ENCODE measurements at places on chromosomes 5 and 9.

- peak; percentile 40 for DNase-seq
Observed at GRCh38 chr9:21110708-21111576, 30.7 kb downstream of the IFNW1 start.

GRCh38 chr5:109167586-109167985 lies 242.2 kb downstream of the PJA2 start:
- no peak for DNase-seq

- no peak for DNase-seq
Observed at GRCh38 chr5:79636981-79637733, 24.9 kb downstream of the TENT2 start.

DNA sequence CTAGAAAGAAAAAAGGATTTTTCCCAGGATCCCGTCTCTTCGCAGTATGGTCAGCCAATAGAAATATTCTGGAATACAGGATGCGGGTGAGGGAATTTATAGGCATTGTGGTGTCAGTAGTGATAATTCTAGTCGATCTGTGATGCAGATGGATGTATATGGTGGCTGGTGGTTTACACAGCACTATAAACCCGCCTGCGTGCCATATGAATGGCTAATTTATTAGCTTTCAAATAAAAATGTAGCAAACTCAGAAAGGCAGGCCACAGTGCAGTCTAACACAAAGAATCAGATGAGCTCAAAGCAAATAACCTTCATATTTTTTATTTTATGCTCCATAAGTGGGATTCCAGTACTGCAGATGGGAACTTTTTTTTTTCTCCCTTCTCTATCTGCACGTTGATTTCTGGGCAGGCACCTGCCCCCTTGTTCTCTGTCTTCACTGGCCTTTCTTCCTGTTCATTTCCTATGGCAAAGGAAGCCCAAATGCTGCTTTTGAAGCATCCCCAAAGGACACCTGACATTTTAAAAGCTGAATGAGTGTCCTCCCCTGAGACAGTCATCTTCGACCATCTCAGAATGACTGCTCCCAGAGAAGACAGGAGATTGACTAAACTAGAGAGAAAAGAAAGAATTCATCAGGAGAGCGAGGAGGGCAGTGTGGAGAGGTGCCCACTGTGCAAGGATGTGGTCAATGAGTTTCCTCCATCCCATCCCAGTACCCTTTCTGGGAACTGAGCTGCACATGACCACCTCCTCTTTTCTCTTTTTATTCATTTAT lies 52.1 kb downstream of the SEMA6A start:
- no peak for DNase-seq

- DNase-seq, result peak; percentile 33
Observed at GRCh38 chr9:75889577-75889976, 896 bp upstream of the PCSK5 start.

DNA sequence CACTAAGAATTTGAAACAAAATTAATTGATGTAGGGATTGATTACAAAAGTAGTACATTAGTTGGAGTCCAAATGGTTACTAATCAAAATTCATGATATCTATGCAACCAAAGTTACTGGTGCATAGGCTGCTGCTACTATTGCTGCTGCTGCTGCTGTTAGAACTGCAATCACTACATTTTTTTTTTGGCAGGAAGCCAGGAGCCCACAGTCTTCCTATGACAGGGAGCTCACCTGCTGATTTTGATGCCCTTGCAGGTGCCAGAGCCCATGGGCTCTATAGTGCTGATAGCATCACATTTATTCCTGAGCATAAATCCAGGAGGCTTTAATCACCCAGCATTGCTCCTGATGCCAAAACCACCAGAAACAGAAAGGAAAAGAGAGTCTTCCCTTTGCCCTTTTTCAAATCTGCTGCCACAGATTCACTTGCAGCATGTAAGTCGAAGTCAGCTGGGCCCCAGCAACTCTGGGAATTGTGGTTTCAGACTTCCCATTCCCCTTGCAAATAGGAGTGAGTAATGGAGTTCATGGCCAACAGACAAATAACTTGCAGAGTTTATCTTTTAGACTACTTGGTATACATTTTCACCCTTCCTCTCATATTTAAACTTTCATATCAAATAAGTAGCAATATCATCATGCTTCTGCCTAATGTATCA lies 17.6 kb downstream of the SLCO6A1 start:
- DNase-seq, result no peak

GRCh38 chr9:117952581-117952980 lies 248.4 kb downstream of the TLR4 start:
- no peak for DNase-seq

DNA sequence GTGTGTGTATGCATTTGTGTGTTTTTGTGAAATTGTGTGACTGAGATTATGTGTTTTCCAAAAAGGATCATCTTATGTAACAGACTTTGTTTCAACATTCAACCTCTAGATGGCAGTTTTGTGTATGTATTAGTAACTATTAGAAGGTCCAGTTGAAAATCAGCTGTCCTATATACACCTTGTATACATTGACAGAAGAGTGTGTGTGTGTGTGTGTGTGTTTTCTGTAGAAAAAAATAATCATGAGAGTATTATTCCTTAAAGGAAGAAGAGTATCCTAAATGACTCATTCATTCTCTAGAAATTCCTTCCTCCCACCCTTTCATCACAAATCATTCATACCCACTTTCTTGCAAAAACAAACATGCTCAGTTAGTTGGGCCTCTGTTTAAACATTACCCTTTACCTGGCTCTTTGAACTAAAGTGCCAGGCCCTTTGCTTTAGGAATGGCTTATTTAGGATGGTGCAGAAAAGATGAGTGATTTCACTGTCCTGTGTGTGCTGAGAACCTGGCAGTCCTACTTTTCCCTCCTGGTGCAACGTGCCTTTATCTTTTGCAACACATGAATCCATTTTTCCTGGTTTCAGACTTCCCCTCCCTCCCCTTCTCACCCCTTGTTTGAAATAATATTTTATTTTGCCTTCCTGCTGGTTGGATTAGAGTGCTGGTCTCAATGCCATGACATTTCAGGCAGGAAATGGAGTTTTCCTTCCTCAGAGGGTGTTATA lies 152.2 kb downstream of the ARHGAP26 start:
- DNase-seq, result peak; percentile 32

- no peak for DNase-seq
Observed at GRCh38 chr5:122473138-122473843, 161.3 kb downstream of the SNCAIP start.

DNA sequence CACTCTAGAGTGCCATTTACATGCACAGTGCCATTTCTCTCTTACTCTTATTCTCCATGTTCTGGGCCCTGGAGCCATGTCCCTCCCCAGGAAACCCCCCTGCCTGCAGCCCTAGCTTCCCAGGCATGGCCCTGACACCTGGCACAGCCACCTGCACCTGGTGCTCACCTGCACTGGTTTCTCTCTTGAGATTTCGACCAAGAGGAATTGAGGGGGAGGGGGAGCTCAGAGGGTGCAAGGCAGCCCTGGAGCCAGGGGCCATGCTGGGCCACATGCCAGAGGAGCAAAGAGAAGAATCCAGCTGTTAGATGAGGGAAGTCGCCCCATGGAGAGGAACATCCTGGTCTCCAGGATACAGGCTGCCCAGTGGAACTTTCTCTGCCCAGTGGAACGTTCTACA lies 65.0 kb upstream of the RAPGEF1 start:
- DNase-seq, result no peak

DNA sequence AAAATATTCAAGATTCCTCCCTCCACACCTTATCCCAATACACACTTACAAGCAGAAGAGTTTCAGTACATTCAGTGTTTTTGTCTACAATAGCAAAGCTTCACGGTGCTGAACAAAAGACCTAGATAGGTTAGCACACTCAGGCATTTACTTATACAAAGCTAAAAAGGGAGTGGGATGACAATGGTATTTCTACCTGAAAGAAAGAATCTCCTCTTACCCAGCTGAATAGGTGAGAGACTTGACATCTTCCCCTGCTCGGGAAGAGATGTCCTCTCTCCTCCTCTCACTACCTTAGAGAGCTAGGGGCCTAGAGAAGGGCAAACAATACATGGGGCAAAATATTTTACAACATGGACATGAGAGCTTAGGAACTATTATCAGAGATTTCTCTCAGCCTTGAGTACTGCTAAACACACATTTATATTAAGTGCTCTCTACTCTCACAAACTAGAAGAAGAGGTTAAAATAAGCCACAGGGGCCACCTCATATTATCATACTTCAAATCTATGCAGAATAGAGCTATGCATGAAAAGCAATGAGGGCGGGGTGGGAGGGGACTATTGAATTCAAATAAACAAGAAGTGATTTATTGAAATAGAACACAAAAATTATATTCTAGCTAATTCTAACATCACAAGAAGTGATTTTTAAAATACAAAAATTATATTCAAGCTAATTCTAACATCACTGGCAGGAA lies 38.6 kb upstream of the RNF38 start:
- no peak for DNase-seq

- no peak for DNase-seq
Observed at GRCh38 chr9:113948891-113949570, 72.9 kb downstream of the ZNF618 start.

- peak; percentile 41 for DNase-seq
Observed at GRCh38 chr9:93183131-93183662, 742 bp upstream of the WNK2 start.

DNA sequence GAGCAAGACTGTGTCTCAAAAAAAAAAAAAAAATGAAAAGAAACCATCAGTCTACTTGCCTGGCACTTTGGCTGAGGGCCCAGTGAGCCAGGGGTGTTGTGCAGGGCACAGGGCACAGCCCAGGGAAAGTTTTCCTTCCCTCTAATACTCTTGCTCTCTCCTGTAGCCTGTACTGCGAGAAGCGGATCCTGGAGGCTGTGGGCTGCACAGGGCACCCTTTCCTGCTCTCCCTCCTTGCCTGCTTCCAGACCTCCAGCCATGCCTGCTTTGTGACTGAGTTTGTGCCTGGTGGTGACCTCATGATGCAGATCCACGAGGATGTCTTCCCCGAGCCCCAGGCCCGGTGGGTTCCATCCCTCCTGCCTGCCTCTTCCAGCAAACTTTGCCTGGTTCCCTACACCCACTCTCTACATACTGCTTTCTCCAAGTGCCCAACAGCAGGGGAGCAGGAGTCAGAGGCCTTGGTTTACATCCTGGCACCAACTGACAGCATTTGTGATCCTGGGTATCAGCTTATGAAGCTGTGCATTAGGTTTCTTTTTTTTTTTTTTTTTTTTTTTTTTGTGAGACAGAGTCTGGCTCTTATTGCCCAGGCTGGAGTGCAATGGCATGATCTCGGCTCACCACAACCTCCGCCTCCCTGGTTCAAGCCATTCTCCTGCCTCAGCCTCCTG lies 7.2 kb downstream of the ZDHHC12 start:
- peak; percentile 17 for DNase-seq

DNA sequence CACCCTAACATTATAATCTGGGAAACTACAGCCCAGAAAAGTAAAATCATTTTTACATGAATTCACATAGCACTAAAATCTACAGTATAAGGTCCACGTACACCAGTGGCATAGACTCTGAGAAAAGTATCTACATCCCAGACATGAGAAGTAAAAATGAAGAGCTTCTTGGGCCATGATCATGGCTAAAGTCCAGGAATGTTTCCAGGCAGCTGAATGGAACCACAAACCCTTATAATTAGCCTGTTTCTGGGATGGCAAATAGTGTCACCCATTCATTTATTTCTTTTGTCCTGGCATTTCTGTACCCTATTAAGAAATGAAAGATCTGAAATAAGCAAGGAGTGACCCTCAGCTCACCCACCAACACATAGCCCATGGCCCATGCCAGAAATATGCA lies 217.9 kb downstream of the SPOCK1 start:
- no peak for DNase-seq

GRCh38 chr5:167049043-167049663 lies 1242.3 kb upstream of the WWC1 start:
- peak; percentile 16 for DNase-seq

DNA sequence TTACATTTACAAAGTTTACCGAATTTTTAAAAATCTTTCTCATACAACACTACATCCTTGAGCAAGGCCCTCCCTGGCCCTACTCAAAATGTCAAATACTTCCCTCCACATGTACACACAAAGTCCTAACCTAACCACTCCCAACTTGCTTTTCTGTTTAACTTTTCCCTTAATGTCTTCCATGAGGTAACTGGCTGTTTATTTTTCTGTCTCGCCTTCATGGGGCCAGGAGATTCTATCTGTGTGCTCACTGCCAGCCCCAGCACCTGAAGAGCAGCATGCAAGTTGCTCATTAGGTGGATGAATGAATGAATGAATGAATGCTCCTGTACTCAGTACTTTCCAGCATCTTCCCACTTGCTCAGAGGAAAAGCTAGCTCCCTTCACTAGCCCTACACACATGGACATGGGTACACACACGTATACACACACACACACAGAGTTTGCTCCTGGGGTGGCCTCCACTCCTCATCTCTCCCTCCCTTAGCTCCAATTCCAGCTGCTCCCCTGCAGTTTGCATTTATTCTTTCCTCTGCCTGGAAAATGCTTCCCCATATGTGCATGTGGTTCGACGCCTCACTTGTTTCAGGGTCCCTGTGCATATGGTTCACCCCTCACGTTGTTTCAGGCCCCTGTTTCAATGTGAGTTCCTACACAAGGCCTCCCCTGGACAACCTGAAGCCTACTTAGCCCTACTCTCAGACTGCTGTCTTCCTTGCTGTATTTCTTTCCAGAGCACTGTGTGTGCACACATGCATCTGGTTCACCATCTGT lies 165.2 kb downstream of the ROR2 start:
- DNase-seq, result no peak

GRCh38 chr9:135959814-135960213 lies 1.4 kb downstream of the UBAC1 start:
- DNase-seq, result no peak

DNA sequence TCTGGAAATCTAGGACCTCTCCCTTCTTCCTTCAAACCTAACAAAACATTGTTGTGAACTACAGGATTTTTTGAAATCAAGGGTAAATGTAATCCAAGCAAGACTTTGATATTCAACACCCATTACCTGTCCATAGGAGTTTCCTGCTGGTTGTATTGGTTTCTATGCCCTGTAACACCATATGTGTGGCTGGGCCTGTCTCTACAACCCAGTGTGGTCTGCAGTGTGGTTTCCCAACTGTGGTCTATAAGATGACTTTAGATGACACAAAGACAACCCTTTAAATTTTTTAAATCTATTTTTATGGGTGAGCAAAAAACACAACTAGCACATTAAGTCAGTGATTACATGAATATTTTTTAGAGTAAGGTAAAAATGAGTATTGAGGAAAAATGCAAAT lies 93.1 kb downstream of the SMIM15 start:
- no peak for DNase-seq

DNA sequence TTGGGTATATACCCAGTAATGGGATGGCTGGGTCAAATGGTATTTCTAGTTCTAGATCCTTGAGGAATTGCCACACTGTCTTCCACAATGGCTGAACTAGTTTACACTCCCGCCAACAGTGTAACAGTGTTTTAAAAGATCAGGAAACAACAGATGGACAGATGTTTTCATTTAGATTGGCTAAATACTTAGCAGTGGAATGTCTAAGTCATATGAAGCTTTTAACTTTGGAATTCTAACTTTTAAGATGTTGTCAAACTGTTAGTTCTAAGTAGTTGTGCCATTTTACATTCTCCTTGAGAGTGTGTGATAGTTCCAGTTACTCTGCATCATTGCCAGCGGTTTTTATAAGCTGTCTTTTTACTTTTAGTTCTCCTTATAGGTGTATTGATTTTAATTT lies 688.8 kb downstream of the SEMA5A start:
- no peak for DNase-seq
